ENCODE measurements at places on chromosomes 12 and 14.

DNA sequence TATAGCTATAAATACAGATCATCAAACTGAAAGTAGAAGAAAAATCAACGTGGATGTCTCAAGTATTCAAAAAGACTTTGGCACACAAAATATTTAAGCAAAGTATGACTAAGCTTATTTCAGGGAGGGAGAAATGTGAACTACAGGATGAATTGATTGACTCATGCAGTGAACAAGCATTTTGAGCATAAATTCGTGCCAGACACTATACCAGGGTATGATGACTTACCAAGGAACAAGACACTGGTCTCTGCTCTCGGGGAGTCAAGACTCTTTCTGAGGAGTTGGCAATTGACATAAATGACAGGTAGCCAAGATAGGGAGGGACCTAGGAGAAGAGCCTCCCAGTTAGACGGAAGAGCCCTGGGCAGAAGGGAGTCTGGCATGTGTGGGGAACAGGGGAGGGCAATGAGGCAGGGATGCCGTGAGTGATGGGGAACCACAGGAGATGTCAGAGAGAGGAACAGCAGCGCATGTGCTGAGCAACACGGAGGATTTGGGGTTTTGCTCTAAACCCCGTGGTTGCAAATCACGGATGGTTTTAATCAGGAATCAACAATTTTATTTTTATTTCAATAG, 115.2 kb downstream of the TMEM132D start:
- no peak for DNase-seq

DNA sequence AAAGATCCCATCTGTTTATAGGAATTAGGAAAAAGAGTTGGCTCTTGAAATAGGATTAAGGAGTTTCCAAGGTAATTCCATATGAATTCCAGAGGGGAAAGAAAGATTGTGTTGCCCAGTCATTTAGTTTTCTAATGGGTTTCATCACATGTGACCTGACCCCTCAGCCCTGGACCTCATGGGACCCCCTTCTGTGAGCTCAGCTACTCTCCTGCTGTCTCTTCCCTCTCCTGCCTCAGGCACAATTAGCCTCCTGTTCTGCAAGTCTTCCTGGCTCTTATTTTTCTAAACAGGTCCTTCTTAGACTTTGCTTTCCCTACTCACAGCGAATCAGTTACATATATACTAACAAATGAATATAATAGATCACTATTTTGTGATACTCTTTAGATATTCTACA, 237.7 kb downstream of the TRHDE start:
- no peak for DNase-seq

GRCh38 chr14:104131968-104132732, 6.2 kb upstream of the KIF26A start:
- DNase-seq: no peak

- DNase-seq: no peak
Measured at GRCh38 chr14:91125271-91125660, 11.4 kb downstream of the DGLUCY start.

- no peak for DNase-seq
Measured at GRCh38 chr12:130549361-130549760, 166.7 kb downstream of the RIMBP2 start.

DNA sequence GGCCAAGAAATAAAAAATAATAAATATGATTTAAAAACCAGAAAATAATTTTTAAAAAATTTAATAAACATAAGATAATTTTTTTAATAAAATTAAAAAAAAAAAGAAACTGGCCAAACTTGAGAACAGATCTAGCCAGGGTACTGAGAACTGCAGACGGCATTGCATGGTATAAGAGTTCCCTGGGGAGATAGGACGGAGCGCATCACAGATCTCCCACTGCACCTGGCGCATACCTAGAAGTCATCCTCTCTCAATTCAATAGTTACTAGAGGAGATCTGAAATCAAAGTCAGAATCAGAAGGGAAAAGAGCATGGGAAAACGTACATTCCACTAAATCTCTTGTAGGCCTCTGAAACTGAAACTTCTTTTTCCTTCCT, 58.9 kb upstream of the BCL2L14 start:
- DNase-seq: no peak

DNA sequence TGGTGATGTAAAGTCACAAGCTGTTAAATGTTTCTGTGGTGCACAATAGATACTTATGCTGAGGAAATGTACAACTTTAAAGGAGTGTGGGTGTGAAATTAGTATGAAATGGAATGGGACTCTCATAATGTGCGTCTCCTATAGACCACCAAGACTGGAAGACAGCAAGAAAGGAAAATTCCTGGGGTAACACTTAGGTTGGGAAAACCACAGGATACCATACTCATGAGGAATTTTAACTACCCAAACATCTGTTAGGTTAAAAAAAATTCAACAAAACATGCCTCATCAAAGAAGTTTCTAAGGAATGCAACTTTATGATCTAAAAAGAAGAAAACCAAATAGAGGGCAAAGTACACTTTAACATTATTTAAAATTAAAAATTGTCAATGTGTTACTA, 113.7 kb upstream of the MYF6 start:
- DNase-seq: no peak

GRCh38 chr12:22880331-22880730, 255.4 kb downstream of the ETNK1 start:
- DNase-seq: no peak

GRCh38 chr12:81212996-81213696, 135.3 kb downstream of the ACSS3 start:
- DNase-seq: no peak

GRCh38 chr12:63752283-63752682, 27.4 kb upstream of the RXYLT1 start:
- no peak for DNase-seq

GRCh38 chr14:54728700-54729527, 162.0 kb downstream of the SAMD4A start:
- DNase-seq: no peak

DNA sequence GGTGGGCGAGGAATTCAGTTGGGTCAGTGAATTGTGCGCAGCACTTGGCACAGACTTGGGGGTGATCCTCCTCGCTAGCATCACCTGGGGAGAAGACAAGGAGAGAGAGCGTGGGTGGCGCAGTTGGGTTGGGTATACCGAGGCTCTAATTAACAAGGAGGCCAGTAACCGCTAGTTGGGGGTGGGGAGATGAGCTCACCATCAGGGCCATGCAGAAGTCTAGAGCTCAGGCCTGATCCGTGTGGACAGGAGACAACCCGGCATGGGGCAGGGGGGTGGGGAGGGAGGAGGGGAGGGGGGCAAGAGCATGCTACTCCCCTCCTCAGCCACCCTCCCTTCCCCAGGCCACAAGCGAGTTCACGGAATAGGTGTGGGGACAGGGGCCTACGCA, 580 bp downstream of the SALL2 start:
- DNase-seq: no peak

DNA sequence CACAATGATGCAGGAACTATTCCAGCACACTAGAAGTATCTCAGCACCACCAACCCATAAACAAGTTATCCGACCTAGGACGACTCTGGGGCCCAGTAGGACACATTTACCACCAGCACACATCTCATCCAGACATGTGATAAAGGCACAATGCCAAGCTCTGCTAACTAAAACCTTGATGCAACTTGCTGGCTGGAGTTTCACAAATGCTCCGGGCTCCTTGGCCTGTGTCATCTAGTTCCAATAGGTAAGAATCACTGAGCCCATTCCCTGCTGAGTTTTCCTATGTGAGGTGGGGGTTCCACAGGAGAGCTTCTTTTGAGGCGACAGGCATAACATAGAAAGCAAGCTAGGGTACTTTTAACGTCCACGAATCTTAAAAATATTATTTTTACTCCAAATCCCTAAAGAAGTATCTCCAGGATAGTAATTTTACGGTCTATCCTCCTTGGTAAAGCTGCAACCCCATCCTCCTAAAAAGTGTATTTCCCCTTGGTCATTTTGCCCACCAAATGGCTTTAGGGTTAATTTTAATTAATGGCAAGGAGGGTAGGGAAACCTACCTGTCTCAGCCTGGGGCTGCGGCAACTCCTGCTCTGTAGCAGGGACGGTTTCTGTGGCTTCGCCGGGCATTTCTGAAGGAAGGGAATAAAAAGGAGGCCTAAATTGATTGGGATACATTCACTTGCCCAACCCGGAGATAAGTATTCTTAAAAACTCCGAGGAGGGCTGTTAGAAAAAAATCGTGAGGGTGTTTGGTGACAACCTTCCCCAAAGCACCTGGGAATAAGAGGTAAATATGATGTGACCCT, 1.0 kb downstream of the NACA start:
- DNase-seq: no peak

DNA sequence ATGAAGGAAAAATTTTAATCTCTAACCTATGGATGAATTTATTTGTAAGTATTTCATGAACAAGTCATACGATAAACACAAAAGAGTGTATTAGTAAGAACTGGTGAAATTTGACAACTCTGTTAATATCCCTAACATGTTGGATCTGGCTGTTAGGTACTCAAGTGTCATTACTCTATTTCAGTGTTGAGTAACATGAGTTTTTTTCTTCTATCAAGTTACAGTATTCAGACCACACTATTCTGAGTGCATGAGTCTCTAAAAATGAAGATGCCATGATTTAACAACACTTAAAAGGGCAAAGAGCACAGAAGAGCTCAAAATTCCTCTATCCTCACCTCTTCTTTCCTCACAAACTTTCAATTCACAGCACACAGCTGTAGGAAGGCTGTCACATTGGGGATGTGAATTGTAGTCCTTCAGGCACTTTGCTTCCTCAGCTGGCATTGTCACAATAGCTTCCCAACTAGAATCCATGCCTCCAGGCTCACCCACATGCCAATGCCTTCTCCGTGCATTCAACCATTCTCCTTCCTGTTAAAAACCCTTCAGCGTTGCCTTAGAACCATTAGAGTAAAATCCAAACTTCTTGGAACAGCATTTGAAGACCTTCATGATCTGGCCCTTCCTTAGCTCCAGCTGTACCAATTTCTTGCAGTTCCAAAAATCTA, 73.7 kb upstream of the DBX2 start:
- no peak for DNase-seq

DNA sequence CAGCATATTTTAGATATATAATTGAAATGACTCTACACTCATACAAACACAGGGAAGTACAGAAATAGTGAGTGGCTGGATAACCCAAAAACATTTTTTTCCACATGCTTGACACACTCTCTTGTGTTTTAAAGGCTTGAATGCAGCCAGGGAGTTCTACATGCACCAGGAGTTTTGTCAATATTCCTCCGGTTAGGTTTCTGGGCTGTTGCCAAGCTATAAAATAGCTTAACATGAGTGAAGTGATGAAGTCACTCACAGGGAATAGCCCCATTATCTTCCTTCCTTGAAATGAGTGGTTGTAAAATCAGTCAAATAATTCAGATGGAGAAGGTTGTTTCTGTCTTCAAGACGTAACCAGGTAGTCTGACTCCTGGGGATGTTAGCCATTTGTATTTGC, 582.7 kb downstream of the SLC6A15 start:
- no peak for DNase-seq

- DNase-seq: no peak
Measured at GRCh38 chr14:90272523-90272922, 16.2 kb downstream of the PSMC1 start.

DNA sequence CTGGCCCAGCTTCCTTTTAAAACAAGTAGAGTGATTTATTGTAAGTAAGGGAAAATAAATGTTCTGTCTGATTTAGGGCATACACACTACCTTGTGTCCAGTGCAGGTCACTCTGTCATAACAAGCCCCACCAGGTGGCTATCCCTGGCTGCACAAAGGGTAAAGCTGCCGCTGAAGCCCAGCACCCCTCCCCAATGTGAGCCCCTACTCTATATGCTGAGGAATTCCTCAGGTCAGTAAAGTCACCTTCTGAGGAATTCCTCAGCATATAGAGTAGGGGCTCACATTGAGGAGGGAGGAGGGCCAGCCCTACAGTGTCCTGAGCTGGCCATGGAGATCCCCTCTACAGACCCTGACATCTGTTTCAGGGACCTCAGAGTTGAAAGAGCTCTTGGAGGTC, 67.2 kb downstream of the TBC1D30 start:
- no peak for DNase-seq

GRCh38 chr14:37411079-37411735, 183.8 kb downstream of the FOXA1 start:
- DNase-seq: no peak

GRCh38 chr12:96513681-96514080, 24.3 kb downstream of the CFAP54 start:
- DNase-seq: no peak

GRCh38 chr14:72500234-72500838, 393.6 kb downstream of the DPF3 start:
- DNase-seq: no peak

GRCh38 chr12:129305851-129306250, 452.6 kb downstream of the GLT1D1 start:
- no peak for DNase-seq

Data from stimulated activated CD8-positive, alpha-beta memory T cell treated with anti-CD3 and anti-CD28 coated beads, Interleukin-2, amount 100 ng/mL, for 48 hours (primary cell).